ENCODE measurements at places on chromosomes 1 and 21.

GRCh38 chr1:187283984-187284383 lies 455.2 kb downstream of the PLA2G4A start:
- ATAC-seq = no peak

DNA sequence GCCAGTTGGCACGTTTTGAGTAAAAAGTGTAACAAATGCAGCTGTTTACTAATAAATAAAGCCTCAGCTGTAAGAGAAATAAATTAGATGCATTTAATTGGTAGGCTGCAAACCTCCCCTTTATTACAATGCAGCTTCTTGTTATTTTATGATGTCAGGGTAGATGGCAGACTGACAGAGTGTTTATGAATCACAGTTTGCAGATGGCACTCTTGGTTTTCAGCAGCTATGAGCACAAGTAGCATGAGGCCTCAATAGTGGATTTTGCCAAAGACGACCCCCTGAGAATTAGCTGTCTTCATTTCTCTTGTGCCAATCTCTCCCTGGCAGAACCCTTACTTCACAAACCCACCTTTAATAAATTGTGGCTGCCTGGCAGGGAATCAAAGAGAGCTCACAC lies 161.2 kb upstream of the C1orf87 start:
- no peak for ATAC-seq

GRCh38 chr1:95369985-95370690 lies 136.1 kb downstream of the RWDD3 start:
- no peak for ATAC-seq

GRCh38 chr21:31042080-31042464 lies 3.8 kb upstream of the KRTAP19-8 start:
- ATAC-seq = no peak

GRCh38 chr1:240693844-240694243 lies 81.9 kb upstream of the GREM2 start:
- no peak for ATAC-seq

DNA sequence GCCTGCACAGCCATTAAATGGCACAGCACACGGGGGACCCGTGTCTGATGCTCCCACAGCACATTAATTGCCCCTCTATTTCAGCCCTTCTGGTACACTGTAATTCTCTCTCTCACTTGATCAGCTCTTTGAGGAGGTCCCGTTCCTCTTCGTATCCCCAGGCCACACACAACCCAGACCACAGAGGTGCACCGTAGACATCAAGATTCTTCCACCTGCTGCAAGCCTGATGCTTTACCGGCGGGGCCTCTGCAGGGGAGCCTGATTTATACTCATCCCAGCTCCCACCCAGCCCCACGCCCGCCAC lies 759 bp downstream of the SMYD3 start:
- ATAC-seq = peak; percentile 6

DNA sequence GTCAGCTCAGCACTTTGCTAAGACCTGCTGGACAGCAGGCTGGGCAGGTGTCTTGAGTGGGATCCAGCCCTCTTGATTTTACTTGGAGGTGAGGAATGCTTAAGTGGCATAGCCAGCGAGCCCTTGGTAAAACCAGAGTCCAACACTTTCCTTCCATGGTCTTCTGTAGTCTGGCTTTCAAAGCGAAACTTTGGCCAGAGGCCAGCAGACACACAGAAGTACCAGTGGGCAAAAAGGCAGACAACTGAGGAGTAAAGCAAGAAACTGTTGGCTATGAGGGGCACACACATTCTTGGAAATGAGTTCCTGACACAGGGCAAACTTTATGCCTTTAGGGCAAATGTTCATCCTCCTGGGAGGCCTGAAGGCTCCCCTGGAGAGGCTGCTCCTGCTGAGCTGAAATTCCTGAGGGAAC lies 281.0 kb upstream of the POU3F1 start:
- no peak for ATAC-seq

- ATAC-seq = no peak
These were observed 82.3 kb downstream of the ACTL8 start for GRCh38 chr1:17837233-17838030.
